ENCODE measurements at places on chromosomes 4 and X.

DNA sequence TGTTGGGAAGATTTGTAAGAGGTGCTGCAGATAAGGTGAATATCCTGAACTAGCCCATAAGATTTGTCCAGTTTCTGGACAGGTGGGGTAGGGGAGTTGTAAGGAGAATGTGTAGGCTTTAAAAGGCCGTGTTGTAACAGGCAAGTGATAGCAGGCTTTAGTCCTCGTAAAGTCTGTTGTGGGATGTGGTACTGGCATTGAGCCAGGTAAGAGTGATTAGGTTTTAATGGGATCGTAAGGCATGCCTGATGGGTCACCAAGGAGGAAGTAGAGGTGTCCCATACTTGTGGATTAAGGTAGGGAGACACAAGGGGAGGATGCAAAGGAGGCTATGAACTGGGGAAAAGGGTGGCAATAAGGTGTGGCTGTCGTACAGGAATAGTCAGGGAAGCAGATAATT, 256.9 kb upstream of the DKK2 start:
- no peak for DNase-seq

GRCh38 chr4:17599826-17600225, 14.6 kb upstream of the MED28 start:
- no peak for DNase-seq

- no peak for DNase-seq
These were observed 158.8 kb downstream of the AFAP1 start for GRCh38 chr4:7780751-7781348.

DNA sequence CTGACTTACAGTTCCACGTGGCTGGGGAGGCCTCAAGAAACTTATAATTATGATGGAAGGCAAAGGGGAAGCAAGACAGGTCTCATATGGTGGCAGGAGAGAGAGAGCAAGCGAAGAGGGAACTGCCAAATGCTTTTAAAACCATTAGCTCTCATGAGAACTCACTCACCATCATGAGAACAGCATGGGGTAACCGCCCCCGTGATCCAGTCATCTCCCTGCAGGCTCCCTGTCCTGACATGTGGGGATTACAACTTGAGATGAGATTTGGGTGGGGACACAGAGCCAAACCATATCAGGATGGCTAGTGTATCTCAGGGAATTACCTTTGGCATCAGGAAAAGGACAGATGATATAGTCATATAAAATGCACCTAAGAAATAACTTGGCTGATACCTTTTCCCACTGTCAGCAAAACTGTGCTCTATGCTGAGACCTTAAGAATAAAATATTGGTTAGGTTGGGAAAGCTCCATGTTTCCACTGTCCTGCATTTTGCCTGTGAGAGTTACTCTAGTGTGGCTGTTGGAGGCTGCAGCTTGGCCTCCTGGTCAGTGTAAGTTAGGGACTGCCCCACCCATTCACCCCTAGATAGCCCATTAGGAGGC, 110.3 kb downstream of the UCHL1 start:
- no peak for DNase-seq

DNA sequence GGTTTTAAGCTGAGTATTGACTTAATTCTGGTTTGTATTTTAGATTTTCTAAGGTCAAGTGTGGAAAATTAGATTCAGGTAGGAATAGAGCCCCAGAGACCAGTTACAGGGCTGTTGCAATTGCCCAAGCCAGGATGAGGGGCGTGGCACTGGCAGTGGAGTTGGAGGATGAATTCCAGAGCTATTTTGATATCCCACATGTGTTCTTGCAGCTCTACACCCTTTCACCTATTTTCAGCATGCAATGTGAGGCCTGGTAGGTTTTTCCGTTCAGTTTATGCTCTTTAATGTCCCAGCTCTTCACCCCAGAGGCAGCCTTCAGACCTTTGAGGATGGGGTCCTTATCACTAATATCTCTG, 17.9 kb upstream of the OGT start:
- DNase-seq: no peak

GRCh38 chr4:3135155-3136011, 60.9 kb downstream of the HTT start:
- no peak for DNase-seq

GRCh38 chr4:32192991-32193390, 1472.8 kb downstream of the PCDH7 start:
- no peak for DNase-seq

DNA sequence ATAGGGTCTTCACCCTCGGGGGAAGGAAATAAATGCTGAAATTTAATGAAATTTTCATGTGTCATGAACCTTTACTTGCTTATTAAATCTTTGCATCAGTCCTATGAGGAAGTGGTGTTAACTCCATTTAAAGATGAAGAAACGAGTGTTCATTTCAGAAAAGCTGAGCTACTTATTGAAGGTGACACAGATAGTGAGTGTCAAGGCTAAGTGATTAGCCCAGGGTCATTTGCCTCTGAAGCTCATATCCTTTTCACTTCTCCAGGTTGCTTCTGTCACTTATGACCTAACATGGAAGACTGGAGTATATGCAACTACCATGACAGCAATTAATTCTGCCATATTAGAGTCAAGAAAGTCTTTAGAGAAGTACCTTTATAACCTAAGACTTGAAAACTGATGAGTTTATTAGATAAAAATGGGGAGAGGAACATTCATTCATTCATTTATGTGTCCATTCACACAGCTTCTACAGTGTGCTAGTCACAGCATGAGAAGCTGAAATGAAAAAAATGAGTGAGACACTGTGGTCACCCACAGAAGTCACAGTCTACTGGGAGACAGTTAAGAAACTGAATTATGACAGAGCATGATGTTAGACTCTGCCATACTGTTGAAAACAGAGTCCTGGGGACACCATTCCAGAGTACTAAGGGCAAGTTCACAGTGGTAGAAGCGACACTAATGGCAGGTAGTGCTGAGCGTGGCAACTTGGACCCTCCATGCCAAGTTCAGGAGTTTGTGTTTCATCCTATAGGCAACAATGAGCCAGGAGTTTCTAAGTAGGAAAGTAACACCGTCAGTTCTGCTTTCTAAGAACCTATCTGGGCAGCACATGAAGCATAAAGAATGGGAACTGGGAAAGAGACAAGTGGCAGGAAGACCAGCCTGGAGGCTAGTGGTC, 21.3 kb downstream of the ALPK1 start:
- DNase-seq: peak; percentile 52

GRCh38 chr4:6313216-6313615, 43.6 kb downstream of the WFS1 start:
- no peak for DNase-seq

- DNase-seq: no peak
These were observed 16.1 kb upstream of the TBC1D14 start for GRCh38 chr4:6893449-6894085.

- DNase-seq: no peak
These were observed 64.1 kb upstream of the LAS1L start for GRCh38 chrX:65598559-65599147.

Data from GM10248 (cell line).